ENCODE measurements at places on chromosomes 1 and 21. TPM values are rescaled to one million over a fixed set of nuclear protein-coding genes. Genes with fewer than 3 reads are reported as not detected.

Gene GPR25
- total RNA-seq = not detected

- no peak for DNase-seq
- H3K4me1 ChIP-seq = peaks cover 10% of the 10 kb centered on the region
- no peak overlapping the region for H3K27ac ChIP-seq
- no peak overlapping the region for H3K4me3 ChIP-seq
These were observed 25.8 kb downstream of the SHISAL2A start for GRCh38 chr1:52658795-52659194.

Gene SPRR3
- total RNA-seq = not detected

DNA sequence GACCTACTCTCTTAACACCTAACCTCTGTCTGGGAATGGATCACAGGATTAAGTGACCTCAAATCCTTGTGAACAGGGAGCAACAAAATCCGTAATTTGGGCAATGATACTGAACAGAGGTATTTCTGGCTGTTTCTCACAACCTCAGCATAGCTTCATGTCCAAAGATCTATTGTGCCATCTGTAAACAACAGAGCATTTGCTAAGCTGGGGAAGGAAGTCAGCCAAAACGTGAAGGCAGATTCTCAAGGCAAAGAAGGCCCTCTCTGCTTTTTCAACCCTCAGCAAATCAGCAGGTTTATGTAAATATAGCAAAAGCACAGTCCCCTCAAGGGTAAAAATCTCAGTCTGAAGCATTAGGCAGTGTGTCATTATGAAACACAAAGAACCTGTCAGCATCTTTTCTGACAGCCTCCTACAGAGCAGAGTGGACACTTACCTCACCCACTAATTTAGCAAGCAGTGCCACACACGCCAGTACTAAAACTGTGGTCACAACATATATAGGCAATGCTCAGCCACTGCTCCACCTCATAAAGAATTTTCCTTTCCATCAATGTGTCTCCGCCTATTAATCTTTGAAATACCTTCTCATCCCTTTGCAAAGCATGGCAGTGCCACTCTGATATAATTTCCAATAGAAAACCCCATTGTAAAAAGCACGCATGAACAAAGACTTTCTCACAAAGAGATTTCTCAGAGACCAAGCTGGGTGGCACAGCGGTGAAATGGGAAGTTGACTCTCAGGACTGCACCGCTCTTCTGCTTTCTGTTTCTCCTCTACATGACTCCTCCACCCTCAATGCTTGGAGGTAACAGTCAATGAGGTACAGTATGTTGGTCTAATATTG lies 188.0 kb downstream of the RERE start:
- no peaks in the 10 kb centered on the region for H3K36me3 ChIP-seq
- no peak overlapping the region for H3K27ac ChIP-seq
- H3K4me1 ChIP-seq = peaks cover 25% of the 10 kb centered on the region
- H3K27me3 ChIP-seq = no peaks in the 10 kb centered on the region
- H3K4me3 ChIP-seq = peak overlapping the region; percentile 2

- H3K4me3 ChIP-seq = peak overlapping the region; percentile 68
- peak overlapping the region; percentile 97 for H3K27ac ChIP-seq
- peaks cover 54% of the 10 kb centered on the region for H3K4me1 ChIP-seq
- no peaks in the 10 kb centered on the region for H3K27me3 ChIP-seq
- H3K36me3 ChIP-seq = peaks cover 8% of the 10 kb centered on the region
These were observed 862 bp upstream of the ID3 start for GRCh38 chr1:23559985-23560741.

Gene EIF4G3
- 63.3 TPM for total RNA-seq

Gene LRRC3
- total RNA-seq = 8.0 TPM

Gene DIO1
- not detected for total RNA-seq

DNA sequence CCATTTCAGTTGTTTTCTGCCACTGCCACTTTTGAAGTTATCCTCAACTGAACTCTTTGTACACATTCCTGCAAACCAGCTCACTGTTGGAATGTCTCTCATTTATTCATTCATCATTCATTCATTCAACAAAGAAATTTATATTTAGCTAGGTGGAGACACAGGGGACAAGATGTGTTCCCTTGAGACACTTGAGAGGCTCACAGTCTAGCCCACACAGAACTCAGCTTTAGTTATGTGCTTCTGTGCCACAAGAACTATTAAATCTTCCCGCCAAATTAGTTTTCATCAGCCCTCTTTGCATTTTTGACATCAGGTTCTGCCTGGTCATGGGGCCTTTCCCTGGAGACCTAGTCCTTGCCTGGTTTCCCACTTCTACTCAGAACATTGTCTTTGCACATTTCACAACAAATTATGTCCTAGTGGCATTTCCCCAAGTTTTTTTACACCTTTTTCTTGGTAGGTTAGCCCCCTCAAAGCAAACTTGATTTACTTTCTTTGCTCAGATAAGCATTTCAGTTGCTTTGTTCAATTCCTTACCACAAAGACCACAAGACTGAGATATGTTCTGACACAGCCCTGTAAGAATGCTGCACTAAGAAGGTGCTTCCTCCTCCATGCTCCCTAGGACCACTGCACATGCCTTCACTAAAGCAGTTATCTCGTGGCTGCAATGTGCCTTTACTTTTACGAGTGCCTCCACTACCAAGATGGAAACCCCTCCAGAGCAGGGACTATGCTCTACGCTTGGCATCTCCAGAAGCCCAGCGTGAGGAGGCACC lies 31.0 kb downstream of the ILDR2 start:
- H3K36me3 ChIP-seq = no peaks in the 10 kb centered on the region
- no peak overlapping the region for H3K4me3 ChIP-seq
- DNase-seq = no peak

DNA sequence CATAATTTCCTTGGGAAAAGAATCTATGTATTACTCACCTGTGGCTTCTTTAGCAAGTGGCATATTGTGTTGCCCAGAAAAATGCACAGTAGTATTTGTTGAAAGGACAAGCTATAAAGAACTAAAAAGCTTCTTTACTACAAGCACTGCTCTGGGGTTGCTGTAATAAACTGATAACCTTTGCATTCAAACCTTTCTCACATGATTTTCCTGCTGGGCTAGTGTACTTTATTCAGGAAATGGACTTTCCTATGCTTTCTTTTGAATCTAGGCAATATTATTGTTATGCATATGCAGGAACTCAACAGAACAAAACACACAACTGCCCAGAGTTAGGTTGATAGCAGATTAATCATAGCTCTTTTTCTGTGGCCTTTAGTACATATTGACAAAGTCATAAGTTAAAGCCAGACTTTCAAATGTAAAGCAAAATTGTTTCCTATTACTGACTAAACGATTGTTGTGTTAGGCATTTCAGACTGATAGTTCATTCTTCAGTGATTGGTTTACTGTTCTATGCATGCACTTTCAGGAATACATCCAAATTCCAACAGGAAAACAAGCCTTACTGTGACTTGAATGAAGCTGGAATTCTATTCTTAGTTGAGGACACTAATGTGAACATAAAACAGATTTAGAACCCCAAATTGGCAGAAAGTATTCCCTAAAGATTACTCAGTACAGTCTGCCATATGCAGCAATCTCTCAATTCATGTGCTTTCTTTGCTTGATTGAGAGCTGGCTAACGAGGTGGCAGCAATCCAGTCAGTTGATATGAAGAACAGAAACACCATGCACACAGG lies 564.3 kb upstream of the NEGR1 start:
- no peaks in the 10 kb centered on the region for H3K27me3 ChIP-seq
- H3K36me3 ChIP-seq = no peaks in the 10 kb centered on the region
- H3K4me1 ChIP-seq = peaks cover 21% of the 10 kb centered on the region
- no peak overlapping the region for H3K4me3 ChIP-seq
- no peak overlapping the region for H3K27ac ChIP-seq

GRCh38 chr1:48680411-48681035 lies 96.2 kb downstream of the BEND5 start:
- no peaks in the 10 kb centered on the region for H3K36me3 ChIP-seq
- H3K4me3 ChIP-seq = no peak overlapping the region
- peaks cover 16% of the 10 kb centered on the region for H3K4me1 ChIP-seq
- H3K27ac ChIP-seq = no peak overlapping the region
- no peak for DNase-seq
- H3K27me3 ChIP-seq = peaks cover 7% of the 10 kb centered on the region

Gene CCDC190
- not detected for total RNA-seq
